ENCODE measurements at places on chromosomes 3 and 15. TPM values are rescaled to one million over a fixed set of nuclear protein-coding genes. Genes with fewer than 3 reads are reported as not detected.

Gene DAPK2
- total RNA-seq, result 3.9 TPM

Gene MORC1
- total RNA-seq, result not detected

Gene CCR3
- not detected for total RNA-seq

Gene P2RY12
- total RNA-seq, result not detected

Gene MUSTN1
- total RNA-seq, result not detected

Gene DLL4
- 1.2 TPM for total RNA-seq

Gene CLDN1
- total RNA-seq, result 28.6 TPM

Gene ROPN1
- total RNA-seq, result not detected

Gene ARHGEF26
- 6.7 TPM for total RNA-seq

Gene ZNF654
- 3.7 TPM for total RNA-seq

Gene ARGFX
- total RNA-seq, result not detected

Gene ZNF80
- not detected for total RNA-seq

Gene COMMD2
- 27.7 TPM for total RNA-seq

Gene SLC22A14
- total RNA-seq, result not detected

Gene CPN2
- not detected for total RNA-seq

Gene TRPM1
- total RNA-seq, result not detected

Gene NPTN
- 197 TPM for total RNA-seq

Gene CLSTN2
- total RNA-seq, result 0.02 TPM

Gene TUSC7
- not detected for total RNA-seq

Gene SLC7A14
- total RNA-seq, result not detected

Gene HDC
- total RNA-seq, result not detected

Gene AGBL1
- total RNA-seq, result not detected

Gene CRABP1
- 1.2 TPM for total RNA-seq

Gene GPR27
- total RNA-seq, result 2.5 TPM

Gene C3orf52
- total RNA-seq, result 12.5 TPM

Gene LMAN1L
- not detected for total RNA-seq

Gene TAGLN3
- not detected for total RNA-seq

Data from A549 treated with ZK216348 at 1 μM for 4 hours (cell line).